ENCODE measurements at places on chromosomes 5 and 9.

GRCh38 chr5:137923856-137924255, 34.6 kb downstream of the PKD2L2 start:
- peak; percentile 58 for DNase-seq

DNA sequence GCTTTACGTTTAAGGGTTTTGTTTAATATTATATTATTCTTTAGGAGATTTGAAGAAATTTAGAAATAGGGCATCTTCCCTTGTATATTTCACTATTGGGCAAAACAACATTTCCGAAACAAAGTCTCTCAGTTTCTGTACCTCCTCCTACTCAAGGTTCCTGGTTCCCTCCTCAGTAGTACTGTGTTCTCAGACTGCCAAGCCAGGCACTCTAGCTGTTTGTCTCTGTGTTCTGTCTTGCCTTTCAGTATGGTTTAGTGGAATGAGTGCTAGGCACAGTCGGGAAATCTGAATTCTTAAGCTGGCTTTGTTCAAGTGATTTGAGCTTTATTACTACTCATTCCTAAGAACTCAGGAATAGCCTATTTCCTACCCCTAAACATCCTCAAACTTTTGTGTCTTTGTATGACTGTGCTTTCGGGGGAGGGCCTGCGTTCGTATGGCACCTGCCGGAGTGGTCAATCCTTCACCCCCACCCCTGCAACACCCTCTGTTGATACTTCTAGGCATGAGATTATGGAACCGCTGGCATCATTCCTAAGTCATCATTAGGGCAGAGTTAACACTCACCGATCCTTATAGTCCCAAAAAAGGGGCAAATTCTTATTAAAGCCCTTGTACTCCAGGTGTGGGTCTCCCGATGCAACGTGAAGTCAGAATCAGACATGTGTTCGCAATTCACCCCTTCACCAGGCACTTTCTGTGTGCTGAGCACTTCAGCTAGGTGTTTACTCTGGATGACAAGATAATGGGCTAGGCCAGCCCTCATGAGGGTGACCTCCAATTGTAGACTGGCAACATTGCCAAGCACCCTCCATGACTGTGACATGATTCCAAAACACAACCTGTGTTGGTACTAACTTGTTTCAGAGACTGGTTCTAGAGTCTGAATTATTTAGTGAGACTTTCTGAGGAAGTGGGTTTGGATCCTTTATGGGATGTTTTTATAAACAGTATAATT, 24.5 kb downstream of the SNX18 start:
- no peak for DNase-seq

GRCh38 chr5:55853041-55853670, 2.0 kb downstream of the IL31RA start:
- DNase-seq = no peak

DNA sequence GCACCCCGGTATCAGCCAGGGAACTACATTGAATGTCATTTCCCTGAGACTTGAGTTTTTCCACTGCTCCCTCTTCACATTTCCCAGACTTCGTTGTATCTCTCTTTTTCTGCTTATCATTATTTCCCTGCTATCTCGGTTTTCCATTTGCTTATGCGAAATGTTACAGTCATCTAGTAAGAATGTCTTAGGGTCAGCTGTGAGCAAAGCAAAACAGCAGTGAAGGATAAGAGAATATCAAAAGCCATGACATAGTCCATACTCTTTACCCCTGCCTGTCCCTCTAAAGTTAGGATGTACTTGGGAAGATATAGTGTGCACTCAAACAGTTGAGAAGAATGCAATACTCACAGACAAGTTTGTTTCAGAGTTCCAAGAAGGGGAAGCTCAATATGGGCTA, 88.7 kb downstream of the ITGA1 start:
- peak; percentile 51 for DNase-seq

- DNase-seq = peak; percentile 58
Measured at GRCh38 chr9:87656485-87656884, 69.4 kb upstream of the CTSL start.

GRCh38 chr5:84069608-84070179, 315.0 kb downstream of the EDIL3 start:
- DNase-seq = no peak
